Effector CD8-positive, alpha-beta T cell (primary cell): ENCODE measurements at places on chromosomes 5 and 9.

DNA sequence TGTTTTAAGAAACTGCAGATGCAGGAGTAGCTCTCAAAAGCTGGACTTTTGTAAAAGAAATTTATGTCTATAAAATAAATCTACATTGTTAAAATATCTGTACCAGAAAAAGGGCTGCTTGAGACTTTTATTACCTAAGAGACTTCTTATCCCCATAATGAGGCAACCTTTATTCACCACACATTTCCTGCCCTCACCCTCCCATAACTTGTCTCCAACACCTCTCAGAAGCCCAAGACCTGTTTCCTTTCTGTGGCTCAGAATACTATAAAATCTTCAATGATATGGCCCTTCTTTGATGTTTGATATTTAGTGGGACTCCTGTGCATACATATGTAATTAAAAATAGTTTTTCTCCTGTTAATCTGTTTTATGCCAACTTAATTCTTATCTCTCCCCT lies 141.5 kb upstream of the FER start:
- no peak for DNase-seq

- no peak for DNase-seq
Measured at GRCh38 chr5:137084016-137084415, 415.1 kb downstream of the SPOCK1 start.

- DNase-seq, result no peak
Measured at GRCh38 chr5:15938961-15939360, 240.6 kb downstream of the MARCHF11 start.

GRCh38 chr5:122286541-122286940 lies 25.5 kb upstream of the SNCAIP start:
- DNase-seq, result no peak

- no peak for DNase-seq
Measured at GRCh38 chr9:114613087-114613486, 2.0 kb downstream of the TMEM268 start.

- no peak for DNase-seq
Measured at GRCh38 chr5:1542781-1543180, 19.0 kb upstream of the LPCAT1 start.

DNA sequence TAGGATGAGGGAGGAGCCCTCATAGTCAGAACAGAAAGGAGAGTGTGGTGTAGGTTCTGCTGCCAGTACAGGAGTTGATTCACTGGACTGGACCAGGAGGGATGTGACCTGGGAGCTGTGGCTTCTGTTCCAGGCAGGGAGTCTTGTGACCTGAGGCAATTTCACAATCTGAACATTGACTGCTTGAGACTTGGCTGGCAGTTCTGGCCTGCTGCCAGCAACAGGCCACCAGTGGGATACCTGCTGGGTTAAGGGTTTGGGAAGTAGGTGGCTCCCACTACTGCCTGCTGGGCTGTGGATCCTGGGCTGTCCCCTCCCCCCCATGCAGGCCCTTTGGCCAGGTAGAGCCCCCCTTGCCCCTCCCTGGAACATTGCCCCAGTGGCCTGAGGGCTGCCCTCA lies 268.6 kb upstream of the ARRDC3 start:
- no peak for DNase-seq

DNA sequence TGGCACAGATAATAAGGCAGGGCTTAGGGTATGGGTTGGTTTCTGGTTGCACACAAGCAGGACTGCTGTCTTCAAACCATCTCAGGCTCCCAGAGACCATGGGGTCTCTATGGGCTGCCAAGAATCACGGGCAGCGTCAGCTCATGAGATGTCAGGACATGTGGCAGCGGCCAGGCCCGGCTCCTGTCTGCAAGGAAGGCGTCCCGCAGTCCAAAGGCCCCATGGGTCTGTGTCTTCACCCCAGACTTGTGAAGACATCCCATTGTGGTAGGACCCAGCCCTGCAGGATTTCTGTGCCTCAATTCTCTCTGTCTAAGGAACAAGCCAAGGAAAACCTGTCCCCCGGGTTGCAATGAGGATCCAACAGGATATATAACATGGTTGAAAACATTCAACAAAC lies 32.6 kb downstream of the IPPK start:
- no peak for DNase-seq

- no peak for DNase-seq
Measured at GRCh38 chr5:179312557-179313235, 32.6 kb downstream of the ADAMTS2 start.

DNA sequence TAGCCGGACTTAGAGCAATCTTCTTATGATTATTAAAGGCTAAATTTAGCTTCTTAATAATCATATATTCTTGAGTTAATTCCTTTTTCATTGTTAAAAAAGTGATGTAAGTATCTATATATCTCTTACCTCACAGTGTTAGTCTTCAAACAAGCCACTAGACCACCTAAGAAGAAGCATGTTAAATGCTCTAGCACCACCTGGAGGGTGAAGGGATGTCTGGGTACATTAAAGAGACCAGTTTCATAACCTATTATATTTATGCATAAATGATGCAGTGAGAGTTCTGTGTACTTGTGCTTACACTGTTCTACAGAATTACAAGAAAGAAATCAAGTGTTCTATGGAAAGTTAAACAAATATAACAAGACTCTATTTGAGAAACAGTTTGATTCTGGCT lies 55.9 kb upstream of the SLCO6A1 start:
- no peak for DNase-seq

DNA sequence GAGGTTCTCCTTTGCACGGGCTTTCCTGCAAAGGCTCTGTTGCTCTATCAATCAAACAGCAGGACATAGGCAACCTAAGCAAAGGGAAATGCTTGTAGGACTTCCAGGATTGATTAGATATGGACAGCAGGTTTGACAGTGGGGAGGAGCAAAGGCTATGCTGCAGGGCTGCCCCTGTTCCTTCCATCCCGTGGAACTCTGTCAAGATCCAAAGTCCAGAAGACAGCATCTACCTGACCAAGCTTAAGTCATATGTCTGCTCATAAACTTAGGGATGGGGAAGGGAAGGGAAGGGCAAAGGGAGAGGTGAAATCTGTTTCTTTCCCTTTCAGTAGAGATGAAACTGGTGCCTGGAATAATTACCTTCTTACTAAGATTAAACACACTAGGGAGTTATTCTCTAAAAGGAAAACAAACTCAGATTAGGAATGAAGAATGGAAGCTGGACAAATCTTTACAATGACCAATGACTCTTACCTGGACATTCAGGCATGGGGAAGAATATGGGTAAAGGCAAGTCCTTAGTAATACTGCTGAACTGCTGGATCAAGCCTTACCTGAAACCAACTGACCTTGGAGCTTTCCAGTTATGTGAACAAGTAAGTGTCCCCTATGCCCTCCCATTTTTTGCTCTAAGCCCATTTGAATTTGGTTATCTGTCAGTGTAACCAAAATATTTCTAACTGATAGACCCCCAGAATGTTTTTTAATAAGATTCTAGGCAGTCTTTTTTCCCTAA lies 8.4 kb upstream of the ACOT12 start:
- no peak for DNase-seq

GRCh38 chr9:97529363-97530076 lies 28.1 kb downstream of the TMOD1 start:
- DNase-seq, result no peak

DNA sequence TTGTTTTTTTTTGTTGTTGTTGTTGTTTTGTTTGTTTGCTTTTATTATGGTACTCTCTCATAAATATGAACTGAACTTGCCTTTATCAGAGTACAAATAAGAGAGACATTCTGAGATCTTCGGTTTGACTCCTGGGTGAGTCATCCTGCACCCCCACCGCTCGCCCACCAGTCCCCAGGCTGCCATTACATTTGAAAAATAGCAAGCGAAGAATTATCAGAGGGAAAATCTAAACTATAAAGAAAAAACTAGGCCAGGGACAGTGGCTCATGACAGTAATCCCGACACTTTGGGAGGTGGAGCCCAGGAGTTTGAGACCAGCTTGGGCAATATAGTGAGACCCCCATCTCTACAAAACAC lies 122.1 kb upstream of the MAP3K1 start:
- no peak for DNase-seq

GRCh38 chr5:91403438-91403837 lies 20.3 kb upstream of the ARRDC3 start:
- DNase-seq, result no peak

GRCh38 chr5:89901346-89901745 lies 508.2 kb downstream of the CETN3 start:
- DNase-seq, result no peak

DNA sequence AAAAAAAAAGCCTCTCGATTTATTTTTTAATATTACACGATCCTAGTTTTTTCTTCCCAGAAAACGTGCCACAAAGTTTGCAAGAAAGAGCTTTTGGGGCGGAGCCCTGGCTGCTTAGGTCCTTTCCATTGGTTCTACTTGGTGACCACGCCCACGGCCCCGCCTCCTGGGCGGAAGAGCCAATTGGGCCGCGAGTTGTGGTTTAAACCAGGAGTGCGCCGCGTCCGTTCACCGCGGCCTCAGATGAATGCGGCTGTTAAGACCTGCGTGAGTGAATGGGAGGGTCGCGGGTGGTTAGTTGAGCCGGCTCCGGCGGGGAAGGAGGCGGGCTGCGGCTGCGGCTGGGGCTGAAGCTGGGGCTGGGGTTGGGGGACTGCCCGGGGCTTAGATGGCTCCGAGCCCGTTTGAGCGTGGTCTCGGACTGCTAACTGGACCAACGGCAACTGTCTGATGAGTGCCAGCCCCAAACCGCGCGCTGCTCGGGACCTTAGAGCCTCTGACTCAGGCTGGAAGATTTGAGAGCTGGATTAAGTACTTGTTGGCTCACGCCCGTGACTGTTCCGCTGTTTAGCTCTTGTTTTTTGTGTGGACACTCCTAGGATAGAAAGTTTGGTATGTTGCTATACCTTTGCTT lies at the start of gene PTTG1:
PTTG1 (plus strand) TSS at position 231 of the 634 bp plus-strand sequence. CDS start 458 bp downstream, outside the sequence.
- DNase-seq, result peak; percentile 79

DNA sequence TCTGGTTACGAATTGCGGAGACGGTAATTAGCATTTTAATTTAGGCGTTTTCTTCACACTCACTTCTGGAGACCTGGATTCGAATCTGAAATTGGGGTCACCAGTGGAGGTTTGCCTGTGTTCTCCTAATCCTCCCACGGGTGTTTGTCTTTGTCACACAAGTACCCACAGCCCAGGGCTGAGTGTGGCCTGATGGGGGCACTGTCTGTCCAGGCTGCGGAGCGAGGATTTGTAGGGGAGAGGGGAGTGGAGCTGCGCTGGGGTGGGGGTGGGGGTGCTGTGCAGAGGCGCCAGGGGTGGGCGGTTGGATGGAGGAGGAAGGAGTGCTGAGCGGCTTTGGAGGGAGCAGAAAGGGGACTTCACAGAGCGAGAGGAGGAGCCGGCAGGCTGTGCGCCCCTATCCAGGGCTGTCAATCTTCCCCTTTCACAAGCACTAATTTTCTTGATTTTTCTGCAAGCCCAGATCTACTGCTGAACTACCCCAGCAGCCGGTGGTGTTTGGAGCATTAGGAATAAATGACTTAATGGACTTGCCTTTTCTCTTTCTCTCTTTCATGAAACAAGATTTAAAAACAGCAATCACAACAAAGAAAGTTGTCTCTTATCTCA lies 53.1 kb downstream of the TSPAN17 start:
- DNase-seq, result no peak

DNA sequence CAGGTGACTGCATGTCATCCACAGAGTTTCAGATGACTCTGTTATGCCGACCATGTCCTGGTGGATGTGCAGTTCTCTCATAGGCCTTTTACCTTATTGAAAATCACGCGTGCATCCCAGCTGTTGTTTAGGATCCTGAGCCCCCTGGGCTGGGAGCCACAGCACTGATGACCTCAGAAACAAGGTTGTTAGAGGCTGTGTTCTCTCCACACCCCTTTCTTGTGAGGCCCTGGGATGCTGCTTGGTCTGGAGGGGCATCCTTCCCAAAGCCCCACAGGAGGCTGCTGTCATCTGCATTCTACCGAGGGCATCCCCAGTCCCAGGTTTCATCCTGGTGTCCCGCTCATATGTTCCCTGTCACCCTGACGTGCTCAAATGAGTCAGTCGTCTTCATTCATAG lies 76.5 kb upstream of the IRX4 start:
- no peak for DNase-seq

- no peak for DNase-seq
Measured at GRCh38 chr9:96150324-96151227, 151.4 kb downstream of the HSD17B3 start.

- no peak for DNase-seq
Measured at GRCh38 chr5:117568622-117569021, 994.0 kb upstream of the SEMA6A start.
